ENCODE measurements at places on chromosomes 13 and 19.

DNA sequence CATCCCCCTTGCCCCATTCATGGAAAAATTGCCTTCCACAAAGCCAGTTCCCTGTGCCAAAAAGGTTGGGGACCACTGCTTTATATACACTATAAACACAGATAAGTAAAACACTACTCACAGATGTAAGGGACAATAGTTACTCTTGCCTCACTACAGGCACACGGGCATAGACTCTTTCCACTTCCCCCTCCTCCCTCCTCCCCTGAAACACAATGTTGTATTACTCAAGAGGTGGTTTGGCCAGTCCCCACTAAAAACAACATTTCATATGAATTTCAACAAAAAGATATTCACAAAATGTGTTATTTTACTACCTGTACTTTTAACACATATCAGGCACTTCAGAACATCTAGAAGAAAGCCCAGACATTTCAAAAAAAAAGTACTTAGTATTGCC, 45.1 kb downstream of the EPSTI1 start:
- no peak for DNase-seq

DNA sequence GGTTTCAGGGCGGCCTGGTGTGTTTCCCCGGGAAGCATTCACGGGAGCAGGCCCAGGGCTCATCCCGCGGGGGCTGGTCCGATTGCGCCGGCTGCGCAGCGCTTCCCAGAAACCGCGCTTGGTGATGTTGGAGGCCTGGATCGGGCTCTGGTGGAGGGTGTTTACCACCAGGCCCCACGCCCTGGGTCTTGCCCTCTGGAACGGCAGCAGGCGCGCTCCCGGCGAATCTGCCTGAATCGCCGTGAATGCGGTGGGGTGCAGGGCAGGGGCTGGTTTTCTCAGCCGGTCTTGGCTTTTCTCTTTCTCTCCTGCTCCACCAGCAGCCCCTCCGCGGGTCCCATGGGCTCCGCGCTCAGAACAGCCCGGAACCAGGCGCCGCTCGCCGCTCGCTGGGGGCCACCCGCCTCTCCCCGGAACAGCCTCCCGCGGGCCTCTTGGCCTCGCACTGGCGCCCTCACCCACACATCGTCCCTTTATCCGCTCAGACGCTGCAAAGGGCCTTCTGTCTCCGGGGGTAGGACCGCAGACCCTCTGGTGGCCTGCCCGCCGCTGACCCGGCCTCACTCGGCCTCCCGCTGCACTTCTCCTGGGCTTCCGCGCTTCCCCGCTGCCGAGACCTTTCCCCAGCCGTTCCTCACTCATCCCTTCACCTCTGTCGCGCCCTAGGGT, 69.4 kb upstream of the GJB6 start:
- DNase-seq = no peak

- DNase-seq = peak; percentile 73
Measured at GRCh38 chr19:23116802-23117571, at the start of gene ZNF730. Gene ZNF730, plus strand, starts transcription at chr19:23117025. Its CDS starts 149 bp downstream, at chr19:23117174.

GRCh38 chr13:110206185-110206584, 100.8 kb downstream of the COL4A1 start:
- no peak for DNase-seq

GRCh38 chr13:79307866-79308298, 98.2 kb downstream of the RBM26 start:
- DNase-seq = peak; percentile 39

DNA sequence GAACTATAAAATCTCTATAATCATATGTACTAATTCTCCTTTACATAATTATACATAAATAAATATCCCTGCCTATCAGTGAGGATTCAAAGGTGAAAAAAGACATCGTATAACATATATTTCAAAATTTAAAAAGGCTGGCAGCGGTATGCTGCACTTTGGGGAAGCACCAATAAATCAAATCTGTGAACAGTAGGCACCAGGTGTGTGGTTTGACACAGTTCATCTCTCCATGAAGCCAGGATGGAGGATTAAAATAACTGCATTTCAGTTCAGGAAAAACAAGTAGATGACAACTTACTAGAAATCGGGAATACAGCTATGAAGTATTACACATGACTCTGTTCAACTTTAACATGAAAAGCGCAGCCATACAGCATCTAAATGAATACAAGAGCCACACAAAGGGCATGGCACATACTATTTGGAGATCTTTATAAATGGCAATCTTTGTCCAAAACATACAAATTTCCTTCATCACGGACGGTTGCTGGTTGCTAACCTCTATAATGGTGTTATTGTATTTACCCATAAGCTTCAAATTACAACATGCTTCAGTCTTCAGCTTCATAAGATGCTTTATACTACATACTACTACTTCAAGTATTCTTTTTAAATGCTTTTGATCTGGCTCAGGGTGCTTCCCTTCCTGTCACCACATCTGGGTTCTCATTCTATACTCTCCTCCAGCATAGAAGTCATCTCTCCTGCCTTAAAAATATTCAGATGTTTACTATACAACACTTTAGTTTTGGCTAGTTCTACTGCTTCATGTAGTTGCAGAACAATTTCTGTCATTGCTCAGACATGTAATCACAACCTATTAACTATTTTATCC, 128.7 kb downstream of the KLF12 start:
- no peak for DNase-seq

- no peak for DNase-seq
Measured at GRCh38 chr13:78816592-78816991, 157.6 kb upstream of the OBI1 start.

DNA sequence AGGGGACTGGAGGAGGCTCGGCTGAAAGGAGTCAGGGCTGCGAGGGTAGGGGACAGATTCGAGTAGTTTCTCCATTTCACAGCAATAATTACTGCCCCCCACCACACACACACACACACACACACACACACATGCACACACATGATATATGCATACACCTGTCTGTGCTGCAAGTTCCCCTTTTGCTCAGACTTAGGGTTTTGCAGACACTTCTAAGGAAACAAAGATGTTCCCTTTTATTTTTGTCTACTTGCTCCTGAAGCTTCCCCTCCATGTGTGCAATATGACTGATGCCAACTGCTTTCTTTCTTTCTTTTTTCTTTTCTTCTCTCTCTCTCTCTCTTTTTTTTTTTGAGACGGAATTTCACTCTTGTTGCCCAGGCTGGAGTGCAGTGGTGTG, 13.4 kb downstream of the MBD3L2B start:
- DNase-seq = no peak

DNA sequence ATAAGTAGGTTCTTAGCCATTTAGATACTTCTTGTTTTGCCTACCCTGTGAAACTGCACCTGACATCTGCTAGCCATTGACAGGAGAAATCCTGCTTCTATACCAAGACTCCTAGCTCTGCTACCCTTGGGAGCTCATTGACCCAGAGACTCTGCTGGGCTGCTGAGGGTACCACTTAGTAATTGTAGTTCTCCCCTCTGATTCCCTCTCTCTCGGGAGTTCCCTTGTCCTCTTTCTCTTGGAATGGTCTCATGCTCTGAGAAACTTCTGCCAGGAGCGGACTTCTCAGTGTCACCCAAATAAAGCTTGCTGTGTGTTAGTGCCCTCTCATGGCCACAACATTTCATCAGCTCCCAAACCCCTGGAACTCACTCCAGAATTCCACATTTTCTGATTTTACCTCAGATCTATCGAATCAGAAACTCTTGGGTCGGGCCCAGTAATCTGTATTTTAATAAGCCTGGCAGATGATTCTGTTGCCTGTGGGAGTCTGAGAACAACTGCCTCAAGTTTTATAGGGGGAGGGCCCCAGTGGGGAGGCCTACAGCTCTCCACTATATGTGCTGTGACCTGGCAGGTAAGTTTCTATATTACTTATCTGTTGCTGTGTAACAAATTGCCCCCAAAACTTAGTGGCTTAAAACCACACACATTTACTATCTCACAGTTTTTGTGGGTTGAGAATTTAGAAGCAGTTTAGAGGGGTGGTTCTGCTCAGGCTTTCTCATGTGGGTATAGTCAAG, 221.1 kb downstream of the TDRD3 start:
- peak; percentile 50 for DNase-seq

DNA sequence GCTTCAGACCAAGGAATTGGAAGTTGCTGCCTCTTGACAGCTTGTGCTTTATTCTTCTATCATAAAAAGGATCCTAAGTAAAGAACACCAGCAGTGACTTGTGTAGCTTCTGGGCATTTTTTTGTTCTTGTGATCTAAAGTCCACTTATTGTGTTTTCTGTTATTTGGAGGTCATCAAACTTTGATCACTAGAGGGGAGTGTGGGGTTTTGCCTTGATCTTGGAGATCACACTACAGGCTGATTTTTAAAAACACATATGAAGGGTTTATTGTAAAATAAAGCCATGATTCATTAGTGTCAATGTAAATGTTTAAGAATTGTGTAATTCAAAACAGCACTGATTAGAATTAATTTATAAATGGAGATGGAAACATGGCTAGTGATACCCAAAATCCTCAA, 328.7 kb upstream of the EDNRB start:
- DNase-seq = peak; percentile 8

DNA sequence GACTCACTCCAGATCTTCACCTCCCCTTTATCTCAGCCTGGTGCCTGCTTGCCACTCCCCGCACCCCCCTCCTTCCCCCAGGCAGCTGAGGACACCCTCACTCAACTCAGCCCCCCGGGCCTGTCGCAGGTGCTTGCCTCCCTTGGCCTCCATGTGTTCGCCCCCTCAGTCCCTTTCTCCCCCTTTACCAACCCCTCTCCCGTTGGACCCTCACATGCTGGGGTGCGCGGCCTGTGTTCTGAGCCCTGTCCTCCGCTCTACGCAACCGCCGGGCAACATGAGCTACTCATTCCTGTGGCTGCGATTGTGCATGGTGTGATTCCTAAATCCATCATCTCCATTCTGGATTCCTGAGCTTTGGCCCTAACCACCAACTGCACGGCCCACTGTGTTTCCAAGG, 5.1 kb downstream of the CHERP start:
- no peak for DNase-seq

GRCh38 chr13:110772091-110772984, 58.8 kb downstream of the ING1 start:
- no peak for DNase-seq

DNA sequence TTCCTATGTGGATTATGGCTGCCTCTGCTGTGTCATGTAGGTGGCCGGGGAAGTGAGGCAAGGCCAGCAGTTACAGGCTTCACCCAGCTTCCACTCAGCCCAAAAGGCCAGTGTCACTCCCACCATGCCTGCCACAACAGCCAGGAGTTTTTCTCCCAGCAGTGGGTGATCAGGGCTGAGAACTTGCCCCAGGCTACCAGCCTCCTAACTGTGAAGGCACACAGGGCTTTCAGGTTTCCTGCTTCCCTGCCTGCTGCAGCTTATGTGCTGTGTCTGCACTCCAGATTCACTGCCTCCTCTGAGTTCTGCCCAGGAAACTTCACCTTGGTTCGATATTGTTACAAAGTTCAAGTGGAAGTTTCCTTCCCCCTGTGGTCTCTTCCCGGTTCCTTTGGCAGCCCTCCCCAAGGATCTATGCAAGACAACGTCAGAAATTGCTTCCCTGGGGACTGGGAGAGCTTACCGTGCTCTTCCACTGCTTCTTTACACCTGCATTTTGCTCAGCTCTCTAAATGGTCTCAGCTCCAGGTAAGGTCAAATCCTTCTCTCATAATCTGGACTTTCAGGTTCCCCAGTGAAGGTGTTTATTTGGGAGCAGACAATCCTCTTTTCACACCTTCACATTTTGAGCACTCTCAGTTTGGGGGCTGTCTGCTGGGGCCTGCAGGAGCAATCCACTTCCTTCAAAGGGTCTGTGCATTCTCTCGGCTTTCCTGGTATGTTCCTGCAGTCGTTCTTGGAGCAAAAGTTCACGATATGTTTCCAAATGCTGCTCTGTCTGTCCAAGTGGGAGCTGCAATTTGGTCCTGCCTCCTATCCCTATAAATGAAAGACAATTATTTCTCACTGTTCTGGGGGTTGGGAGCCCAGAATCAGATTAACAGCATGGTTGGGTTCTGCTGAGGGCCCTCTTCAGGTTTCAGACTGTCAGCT, 1730.1 kb upstream of the PRR20A start:
- DNase-seq = no peak

DNA sequence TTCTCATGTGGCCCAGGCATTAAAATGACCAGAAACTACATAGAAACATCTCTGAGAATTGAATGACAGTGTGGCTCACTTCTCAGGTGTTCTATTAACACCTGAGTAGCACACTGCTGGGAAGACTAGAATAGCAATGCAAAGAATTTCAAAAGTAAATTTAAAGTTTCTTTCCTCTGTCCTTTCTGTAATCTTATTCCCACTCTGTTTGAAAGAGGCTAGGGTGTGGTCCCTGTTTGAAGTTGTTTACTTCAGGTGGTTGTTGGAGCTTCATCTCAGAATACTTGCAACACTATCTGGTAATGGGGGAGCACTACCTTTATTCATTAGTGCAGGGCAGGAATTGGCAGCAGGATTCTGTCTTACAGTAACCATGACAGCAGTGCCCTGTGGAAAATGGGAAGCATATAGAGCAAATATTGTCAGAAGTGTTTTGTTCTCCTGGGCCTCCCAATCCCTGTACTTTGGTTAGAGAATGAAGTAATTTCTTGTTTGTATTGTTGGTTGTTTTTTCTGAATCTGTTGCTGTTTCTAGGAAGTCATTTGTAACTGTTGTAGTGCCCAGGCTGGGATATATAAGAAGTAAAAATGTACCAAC, 1210.2 kb upstream of the ATXN8OS start:
- no peak for DNase-seq

GRCh38 chr19:48926909-48927308, 6.6 kb upstream of the DHDH start:
- DNase-seq = peak; percentile 97

GRCh38 chr13:45296259-45296658, 44.7 kb downstream of the TPT1 start:
- no peak for DNase-seq

DNA sequence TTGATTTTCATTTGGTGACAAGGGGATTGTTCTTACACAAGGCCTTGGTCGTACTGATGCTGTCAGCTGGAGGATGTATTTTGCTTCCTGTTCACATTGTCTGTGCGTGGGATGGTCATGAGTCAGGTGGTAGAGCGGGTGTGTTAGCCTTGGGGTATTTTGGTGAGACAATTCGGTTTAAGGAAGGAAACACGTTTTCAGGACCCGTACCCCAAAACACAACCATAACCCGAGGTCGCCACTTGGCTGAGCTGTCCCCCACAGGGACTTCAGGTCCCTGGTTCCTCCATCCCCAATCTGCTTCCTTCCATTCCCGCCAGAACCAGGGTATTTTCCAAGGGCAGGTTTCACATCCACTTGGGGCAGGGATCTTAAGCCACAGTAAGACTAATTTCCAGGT, 15.0 kb downstream of the MYO9B start:
- peak; percentile 87 for DNase-seq

- peak; percentile 42 for DNase-seq
Measured at GRCh38 chr13:49629947-49630346, 1.6 kb downstream of the ARL11 start.

GRCh38 chr13:113852536-113853517, 11.0 kb downstream of the GAS6 start:
- DNase-seq = no peak

DNA sequence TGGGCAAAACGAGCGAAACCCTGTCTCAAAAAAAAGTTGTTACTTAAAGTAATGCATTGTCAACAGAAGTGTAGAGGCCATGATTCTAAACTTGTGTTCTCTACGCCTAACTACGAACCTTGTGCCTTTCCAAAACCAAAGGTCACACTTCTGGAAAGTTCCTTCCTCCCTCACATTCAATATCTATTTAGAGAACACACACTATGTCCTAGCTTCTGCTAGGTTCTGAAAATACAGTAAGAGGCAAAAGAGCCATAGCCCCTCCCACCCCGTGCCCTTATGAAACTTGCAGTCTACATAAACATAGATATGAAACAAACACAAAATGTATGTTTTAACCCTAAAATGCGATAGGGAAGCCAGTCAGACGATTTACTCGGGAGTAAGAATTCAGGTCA, 36.4 kb downstream of the RNF6 start:
- no peak for DNase-seq

- DNase-seq = peak; percentile 36
Measured at GRCh38 chr13:99614465-99614885, 113.2 kb downstream of the TM9SF2 start.

- peak; percentile 67 for DNase-seq
Measured at GRCh38 chr19:35135389-35135909, 590 bp upstream of the LGI4 start.

Data from ELR (cell line).